Stimulated activated CD4-positive, alpha-beta T cell treated with anti-CD3 and anti-CD28 coated beads, Interleukin-1b, Interleukin-23, amount 100 ng/mL, for 48 hours (primary cell): ENCODE measurements at places on chromosomes 12 and 14.

DNA sequence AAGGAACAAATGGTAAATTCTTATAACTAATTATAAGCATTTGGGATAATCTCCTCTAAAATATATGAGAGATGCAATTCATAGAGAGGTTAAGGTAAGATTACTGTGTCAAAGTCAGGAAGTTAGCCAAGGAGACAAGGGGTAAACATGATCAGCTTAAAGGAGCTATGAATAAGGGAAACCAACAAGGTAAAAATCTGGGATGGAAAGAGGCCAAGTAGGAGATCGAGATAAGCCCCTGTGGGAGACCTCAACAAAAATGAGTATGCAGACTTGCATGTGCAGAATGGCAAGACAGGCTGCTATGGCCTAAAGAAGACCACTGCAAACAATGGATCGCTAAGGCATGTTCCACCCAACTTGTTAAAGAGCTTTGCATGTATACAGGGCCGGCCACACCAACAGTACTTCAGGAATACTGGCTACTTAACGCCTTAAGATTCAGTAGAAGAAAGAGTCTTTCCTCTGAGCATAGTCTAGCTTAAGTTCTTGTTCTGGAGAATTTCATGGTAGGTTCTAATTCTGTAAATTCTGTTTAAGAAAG, 738.6 kb downstream of the GALC start:
- DNase-seq = no peak

DNA sequence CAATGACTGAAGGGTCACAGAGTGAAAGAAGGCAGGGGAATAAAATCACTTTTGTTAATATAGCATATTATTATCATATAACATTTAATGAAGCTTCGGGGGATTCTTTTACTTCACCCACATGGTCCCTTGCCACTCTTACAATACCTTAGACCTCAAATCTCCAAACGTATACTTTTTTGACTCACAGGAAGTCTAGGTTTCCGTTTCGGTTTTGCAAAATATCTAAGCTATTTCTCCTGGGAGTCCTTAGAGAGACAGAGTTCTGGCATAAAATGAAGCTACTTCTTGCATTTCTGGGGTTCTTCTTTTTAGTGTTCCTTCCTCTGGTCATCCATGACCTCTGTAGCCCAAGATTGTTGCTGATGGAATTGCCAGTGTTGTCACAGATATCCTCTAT, 590.5 kb upstream of the ATP2B1 start:
- DNase-seq = no peak

GRCh38 chr12:13046964-13047363, 2.8 kb downstream of the FAM234B start:
- no peak for DNase-seq

GRCh38 chr12:130792821-130793553, 46.1 kb downstream of the STX2 start:
- no peak for DNase-seq

GRCh38 chr14:35533357-35534207, at the start of gene INSM2:
TSS of gene INSM2 (plus strand) at chr14:35534164. CDS start at chr14:35534253, 89 bp downstream.
- DNase-seq = peak; percentile 69

DNA sequence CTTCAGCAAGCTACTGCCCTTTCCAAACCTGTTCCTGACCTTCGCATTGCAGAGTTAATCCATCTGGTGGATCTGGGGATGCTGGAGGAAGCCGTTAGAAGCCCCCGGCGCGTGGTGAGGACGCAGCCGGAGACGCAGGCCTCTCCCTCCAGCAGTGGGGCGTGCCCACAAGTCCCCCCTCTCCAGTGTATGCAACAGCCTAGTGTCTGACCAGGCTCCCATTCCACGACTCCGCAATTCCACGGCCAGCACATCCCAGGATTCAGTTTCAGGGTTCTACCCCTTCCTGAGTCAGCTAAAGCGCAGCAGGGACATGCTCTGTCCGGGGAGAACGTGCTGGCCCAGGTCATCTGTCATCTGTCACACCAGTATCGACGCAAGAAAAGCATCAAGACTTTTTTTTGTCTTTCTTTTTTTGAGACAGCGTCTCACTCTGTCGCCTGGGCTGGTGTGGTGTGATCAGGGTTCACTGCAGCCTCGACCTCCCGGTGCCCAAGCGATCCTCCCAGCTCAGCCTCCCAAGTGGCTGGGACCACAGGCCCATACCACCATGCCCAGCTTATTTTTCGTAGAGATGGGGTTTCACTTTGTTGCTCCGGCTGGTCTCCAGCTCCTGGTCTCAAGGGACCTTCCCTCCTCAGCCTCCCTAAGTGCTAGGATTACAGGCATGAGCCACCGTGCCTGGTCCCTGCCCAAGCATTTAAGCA, 8.0 kb upstream of the DYNC1H1 start:
- no peak for DNase-seq

DNA sequence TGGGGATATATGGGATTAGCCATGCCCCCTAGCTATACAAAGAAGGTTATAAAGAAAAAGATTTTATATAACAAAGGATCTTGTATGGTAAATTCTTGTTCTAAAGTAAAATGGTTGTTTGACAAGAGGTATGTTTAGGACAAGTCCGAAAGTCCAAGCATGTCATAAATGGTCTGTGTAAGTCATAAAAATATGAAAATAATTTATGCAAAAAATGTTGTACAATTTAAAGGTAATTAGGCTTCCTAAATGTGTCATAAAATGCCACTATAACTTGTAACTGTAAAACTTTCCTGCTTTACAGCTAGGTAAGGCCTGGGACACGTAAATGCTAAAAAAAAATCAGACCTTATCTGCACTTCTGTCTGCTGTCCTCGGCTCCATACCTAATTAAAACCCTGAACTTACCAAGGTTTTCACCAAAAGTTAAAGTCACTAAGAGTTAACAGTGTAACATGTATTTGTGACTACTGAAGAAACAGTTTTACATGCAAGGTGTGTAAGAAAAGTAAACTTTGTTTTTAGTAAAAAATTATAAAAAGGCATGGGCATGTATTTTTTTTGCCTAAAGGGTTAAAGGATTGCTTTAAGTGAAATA, 110.0 kb upstream of the RESF1 start:
- no peak for DNase-seq

GRCh38 chr14:103576371-103577024, 13.7 kb downstream of the COA8 start:
- DNase-seq = no peak

GRCh38 chr12:12474931-12475795, 87.5 kb downstream of the DUSP16 start:
- peak; percentile 66 for DNase-seq

DNA sequence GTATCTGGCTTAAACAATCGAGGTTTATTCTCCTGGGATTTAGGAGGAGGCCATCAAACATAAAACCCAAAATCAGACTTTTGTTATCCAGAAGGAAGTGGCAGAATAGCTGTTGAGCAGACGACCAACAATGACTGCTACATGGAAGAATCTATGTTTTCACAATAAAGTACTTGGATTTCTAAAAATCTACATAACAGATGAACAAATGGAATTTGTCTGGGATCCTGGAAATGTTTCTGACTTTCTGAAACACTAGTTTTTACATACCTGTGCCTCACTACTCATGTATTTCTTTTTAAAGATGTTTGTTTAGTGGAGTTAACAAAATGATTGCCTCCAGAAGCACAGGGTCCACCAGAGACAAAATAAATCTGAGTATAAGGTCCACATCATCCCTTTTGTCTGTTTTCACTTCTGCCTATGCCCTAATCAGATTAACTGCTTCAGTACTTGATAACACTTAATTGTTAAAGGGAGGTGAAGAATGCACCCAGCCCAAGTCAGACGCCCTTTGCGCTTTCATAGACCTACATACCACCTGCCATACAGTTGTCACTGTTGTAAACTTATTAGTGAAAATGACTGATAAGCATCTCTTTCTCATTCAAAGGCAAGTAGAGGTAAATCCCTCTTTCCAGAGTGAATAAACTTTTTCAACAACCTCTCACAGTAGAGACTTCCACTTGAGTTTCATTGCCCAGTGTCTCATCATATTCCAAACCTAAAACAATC, 164.6 kb downstream of the EGLN3 start:
- DNase-seq = no peak

DNA sequence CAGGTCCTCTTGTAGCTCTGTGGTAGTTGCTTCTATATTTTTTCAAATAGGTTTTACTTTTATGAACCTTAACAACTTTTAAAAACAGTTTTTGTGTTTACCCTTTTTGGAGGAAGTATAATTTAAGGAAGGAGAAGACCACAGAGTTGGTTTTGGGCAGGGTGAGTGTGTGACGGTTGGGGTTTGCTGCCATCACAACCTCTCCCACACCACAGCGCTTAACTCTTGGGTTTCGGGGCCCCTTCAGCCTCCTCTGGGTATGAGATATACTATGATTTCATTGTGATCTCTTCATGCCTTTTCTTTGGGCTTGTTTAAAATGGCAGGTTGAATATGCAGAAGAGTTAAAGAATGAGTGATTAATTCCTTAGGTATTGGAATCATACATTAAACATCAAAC, 228.7 kb upstream of the CRY1 start:
- peak; percentile 70 for DNase-seq

GRCh38 chr14:55028066-55028465, 1.0 kb downstream of the SOCS4 start:
- no peak for DNase-seq

- DNase-seq = no peak
These were observed 29.7 kb downstream of the ZNF605 start for GRCh38 chr12:132926415-132926833.

DNA sequence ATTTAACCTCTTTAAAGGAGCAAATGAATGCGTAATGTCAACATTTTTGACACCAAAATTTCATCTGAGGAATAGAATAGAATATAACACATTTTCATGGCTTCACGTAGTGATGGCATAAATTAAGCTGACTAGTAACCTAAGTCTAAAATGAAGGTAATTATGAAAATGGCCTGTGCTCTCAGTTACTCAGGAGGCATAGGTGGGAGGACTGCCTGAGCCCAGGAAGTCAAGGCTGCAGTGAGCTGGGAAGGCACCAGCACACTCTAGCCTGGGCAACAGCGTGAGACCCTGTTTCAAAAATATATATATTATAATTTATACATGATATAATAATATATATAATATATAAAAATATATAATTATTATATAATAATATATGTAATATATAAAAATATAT, 383.2 kb upstream of the ATP2B1 start:
- DNase-seq = no peak

GRCh38 chr14:102486513-102487203, 22.9 kb downstream of the ANKRD9 start:
- DNase-seq = no peak

DNA sequence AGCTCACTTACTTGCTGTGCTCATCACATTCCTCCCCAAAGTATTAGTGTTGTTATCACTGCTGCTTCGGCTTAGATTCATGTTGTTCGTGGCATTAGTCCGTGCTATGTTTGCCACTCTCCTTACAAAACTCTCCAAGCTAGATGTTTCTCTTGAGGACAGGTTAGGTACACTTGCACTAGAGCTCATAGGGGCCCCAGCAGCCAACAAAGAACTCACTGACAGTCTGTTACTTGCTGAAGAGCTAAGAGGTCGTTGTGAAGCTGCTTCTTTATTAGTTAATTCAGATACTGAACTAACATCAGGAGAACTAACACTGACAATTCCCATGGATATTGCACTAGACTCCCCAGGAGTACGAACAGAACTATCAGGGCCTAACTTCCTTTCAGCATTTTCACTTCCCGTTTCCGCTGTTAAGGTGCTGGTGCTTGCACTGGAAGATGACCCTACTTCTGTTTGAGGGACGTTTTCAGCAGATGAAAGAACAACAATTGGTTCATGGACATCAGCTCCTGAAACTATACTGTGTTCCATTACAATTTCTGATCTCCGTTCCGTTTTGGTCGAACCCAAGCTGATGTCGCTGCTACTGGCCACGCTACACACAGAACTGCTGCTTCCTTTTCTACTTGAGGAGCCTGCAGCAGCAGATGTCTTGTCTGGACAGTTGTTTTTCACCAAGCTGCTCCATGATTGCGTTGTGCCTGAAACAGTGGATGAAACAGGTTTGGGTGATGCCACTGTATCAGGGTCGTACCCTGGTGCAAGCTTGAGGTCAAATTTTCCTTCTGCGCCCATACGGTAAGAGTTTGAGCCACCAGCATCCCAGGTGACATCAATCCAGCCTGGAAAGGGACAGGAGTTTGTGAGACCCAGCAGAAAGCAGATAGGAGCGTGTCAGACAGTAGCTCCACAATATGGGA, 78.7 kb downstream of the HECTD1 start:
- DNase-seq = no peak

DNA sequence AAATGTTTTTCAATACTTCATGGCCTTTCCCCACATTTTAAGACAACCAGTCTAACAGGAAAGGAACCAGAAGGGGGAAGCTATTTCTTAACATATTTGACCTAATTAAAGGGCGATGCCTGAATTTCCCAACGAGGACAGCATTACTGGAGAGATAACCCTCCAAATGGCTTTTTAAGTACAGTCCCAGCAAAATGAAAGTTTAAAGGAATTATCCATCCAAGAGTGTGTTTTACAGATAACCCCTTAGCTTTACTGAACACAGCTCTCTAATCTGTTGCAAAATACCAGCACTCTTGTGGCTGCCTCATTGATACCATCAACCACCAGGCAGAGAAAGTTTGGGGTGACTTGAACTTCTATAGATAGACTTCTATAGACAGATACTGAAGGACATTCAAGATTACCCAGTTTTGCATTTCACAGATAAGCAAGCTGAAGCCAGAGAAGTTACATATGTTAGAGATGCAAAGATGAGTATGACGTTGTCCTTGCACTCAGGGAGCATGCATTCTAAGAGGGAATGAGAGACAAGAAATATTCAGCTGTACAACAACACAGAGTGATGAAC, 41.3 kb upstream of the DUSP6 start:
- DNase-seq = no peak

DNA sequence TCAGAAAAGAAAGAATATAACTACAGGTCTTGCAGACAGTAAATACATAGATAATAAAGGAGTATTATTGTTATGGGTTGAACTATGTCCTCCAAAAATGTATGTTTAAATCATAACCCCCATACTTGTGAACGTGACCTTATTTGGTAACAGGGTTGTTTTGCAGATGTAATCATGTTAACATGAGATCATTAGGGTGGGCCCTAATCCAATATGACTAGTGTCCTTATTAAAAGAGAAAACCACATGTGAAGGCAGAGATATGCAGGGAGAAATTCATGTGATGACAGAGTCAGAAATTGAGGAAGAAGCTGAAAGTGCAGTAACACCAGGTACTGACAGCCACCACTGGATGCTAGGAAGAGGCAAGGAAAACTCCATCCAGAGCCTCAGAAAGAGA, 29.0 kb downstream of the MAGOHB start:
- DNase-seq = no peak

DNA sequence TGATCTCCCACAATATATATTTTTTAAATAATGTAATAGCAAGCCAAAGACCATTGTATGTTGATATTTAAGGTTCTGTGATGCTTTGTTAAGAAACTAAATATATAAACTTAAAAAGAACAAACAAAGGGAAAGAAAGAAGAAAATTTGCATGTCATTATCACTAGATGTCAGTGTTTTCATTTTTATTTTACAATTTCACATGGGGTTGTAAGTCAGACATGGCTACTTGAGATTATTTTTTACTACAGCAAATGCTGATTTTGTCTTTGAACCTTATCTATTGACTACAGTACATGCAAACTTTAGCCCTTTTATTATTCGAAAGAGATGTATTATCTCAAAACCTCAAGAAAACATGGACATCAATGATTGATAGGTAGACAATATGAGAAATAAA, 36.1 kb downstream of the SLCO1C1 start:
- DNase-seq = no peak
